NCI-H446 treated with DMSO at 0.1 percent for 48 hours (cell line): ENCODE measurements at places on chromosomes 5 and 9.

GRCh38 chr5:77312413-77312812 is 101.9 kb downstream of the PDE8B start:
- DNase-seq: no peak

DNA sequence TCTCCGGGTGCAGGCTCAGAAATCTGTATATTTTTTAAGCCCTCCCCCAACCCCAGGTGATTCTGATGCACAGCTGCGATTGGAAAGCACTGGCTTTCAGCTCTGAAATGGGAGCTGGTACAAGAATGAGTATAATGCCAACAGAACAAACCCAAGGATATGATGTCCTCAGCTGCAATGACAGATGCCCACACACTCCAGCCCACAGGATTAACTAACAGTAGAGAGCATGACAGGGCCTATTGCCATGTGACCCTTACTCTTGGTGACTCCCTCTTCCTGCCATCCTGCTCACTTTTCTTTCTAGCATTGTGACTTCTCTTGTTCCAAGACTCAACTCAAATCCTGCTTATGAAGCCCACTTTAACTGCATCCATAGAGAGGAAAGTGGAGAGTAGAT is 174.5 kb downstream of the FGF18 start:
- DNase-seq: no peak

- no peak for DNase-seq
Observed at GRCh38 chr9:112670991-112671625, 46.8 kb downstream of the INIP start.

- no peak for DNase-seq
Observed at GRCh38 chr5:150469718-150470469, 20.4 kb upstream of the RPS14 start.

GRCh38 chr9:35548571-35548970 is 56.5 kb upstream of the TESK1 start:
- no peak for DNase-seq

GRCh38 chr9:89329917-89330316 is 11.6 kb downstream of the SECISBP2 start:
- no peak for DNase-seq

DNA sequence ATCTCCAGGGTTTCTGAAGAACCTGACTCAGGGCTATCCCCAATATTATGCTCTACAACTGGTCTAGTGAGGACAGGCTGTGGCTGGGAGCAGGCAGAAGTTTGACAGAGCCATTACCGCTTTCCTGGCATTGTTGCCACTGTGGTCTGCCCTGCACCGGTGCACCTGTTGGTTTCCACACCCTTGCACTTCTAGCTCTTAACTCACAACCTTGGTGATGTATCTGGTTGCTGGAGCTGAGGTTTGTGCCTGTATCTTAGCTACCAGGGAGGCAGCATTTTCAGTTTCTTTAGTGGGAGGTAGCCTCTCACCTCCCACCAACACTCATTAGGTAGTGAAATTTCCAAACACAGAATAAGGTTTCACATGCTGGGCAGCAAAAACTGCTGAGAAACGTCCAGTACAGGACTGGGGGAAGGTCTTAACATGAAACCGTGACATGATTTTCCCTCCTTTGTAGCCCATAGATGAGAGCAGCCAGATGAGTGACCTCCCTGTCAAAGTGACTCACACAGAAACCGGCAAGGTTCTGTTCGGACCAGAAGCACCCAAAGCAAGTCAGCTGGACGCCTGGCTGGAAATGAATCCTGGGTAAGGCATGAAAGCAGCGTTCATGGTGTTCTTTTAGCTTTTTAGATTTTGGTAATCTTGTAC is 57.7 kb downstream of the SMARCA2 start:
- no peak for DNase-seq

DNA sequence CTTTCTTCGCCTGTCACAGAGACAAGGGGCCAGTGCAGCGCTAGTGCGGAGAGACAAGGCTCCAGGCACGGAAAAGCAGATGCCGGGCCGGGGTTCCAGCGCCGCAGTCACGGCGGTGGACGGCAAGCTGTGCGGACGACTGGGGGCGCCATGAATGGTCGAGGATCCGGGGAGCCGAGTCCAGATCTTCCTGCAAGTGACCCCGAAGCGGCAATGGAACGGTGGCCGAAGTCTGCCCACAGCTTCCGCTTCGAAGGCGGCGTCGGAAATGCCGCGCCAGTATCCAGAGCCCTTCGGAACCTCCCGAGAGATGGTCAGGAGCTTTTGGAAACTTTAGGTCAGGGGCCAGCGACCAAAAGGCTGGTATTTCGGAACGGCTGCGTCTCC is 601 bp upstream of the FAF2 start:
- DNase-seq: no peak

DNA sequence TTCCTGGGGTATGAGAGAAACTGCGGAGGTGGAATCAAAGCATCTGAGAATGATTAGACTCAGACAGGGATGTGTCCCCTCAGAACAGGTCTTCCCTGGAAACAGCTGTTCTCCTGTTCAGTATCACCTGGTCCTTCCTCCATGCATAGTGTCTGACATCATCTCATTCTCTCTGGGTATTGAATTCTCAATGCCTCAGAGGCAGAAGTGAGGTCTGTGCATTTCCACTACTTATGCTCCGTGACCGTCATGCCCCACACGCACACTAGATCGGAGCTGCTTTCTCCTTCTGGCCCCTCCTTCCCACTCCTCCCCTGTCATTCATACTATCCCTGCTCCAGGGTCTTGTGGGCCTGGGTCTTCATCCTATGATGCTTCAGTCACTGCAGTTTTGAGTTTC is 61.4 kb upstream of the DAB2IP start:
- no peak for DNase-seq

DNA sequence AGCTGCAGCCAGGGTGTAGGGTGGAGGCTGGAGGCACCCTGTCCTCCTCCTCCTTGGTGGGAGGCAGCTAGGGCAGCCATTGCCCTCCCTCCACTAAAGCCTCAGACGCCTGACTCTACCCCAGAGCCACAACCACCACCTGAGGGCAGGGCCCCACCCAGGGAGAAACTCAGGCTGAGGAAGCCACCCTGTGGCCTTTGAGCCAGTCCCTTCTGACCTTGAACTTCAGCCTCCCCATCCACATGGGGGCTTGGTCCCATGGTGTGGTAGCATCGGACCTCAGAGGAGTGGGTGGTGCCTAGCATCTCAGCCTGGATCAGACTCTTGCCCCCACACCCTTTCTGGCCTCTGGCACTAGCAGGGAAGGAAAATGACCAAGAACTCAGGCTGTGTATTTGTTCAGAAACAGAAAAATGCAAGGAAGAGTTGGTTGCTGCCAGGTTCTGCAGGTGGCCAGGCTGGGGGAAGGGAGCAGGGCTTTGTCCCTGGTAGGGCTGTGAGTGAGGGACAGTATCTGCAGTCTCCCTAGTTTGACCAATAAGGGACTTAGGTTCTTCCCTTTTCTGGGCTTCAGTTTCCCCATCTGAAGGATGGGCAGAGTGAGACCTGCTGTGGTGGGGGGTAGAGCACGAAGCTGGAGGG is 3.2 kb downstream of the DAB2IP start:
- no peak for DNase-seq

DNA sequence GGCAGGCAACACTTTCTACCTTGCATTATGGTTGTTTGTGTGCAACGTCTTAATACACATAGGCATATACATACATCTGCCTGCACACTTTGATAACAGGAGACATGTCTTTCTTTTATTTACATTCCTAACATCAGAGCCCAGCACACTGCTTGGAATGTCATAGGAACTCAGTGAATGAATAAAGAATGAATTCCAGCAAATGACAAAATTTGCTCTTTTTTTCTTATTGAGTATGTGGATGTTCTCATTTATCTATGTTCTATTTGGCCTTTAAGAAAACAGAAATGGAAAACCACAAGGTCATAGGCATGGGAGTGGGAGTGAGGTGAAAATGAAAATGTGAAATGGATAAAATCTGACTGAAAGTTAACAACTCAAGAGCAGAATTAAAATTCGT is 36.3 kb upstream of the PALM2AKAP2 start:
- DNase-seq: no peak
